Progenitor cell of endocrine pancreas (in vitro differentiated cells): ENCODE measurements at places on chromosomes 7 and 10. TPM values are rescaled to one million over a fixed set of nuclear protein-coding genes. Genes with fewer than 3 reads are reported as not detected.

DNA sequence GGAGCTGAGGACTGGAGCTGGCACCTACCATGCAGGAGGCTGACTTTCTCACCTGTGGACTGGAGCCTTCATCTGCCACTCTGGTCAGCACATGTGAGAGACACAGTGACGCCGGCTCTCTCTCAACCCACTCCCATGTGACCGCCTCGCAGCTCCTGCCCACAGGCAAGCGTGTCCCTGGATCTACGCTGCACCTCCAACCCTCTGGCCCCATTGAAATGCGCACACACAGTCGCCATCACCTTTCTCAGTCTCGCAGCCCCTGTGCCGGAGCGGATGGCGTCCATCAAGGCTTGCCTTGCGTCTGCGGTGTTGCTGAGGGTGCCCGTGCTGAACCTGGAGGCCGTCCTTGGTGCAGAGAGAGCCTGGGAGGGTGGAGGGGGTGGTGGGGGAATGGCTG lies 242.2 kb upstream of the GRB10 start:
- H3K4me1 ChIP-seq: no peaks in the 10 kb centered on the region
- no peak overlapping the region for H3K4me3 ChIP-seq
- H3K27me3 ChIP-seq: no peaks in the 10 kb centered on the region
- peak; percentile 4 for DNase-seq

GRCh38 chr7:49151146-49151545 lies 226.8 kb downstream of the CDC14C start:
- H3K27me3 ChIP-seq: no peaks in the 10 kb centered on the region
- no peak for DNase-seq
- H3K27ac ChIP-seq: no peak overlapping the region
- H3K4me1 ChIP-seq: no peaks in the 10 kb centered on the region
- no peaks in the 10 kb centered on the region for H3K36me3 ChIP-seq

DNA sequence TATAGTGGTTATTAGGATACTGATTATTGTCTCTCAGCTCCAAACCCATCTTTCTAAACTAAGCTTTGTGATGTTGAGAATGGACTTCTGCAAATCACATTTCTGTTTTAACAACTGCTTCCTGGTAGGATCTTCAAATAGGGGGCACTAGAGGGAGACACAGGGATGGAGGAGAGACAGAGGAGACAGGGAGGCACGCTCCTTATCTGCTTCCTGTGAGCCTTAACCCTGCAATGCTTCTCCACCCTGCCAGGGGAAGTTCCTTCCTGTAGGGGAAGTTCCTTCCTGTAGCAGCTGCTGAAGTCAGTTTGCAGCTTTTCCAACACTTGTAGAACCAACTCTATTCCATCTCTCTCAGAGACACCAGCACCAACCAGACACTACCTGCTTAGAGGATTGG lies 847.2 kb downstream of the CCSER2 start:
- no peak overlapping the region for H3K4me3 ChIP-seq
- DNase-seq: no peak
- H3K27me3 ChIP-seq: peaks cover 4% of the 10 kb centered on the region
- H3K27ac ChIP-seq: no peak overlapping the region
- H3K4me1 ChIP-seq: peaks cover 4% of the 10 kb centered on the region
- no peaks in the 10 kb centered on the region for H3K36me3 ChIP-seq

HECW1 gene
- total RNA-seq: 0.09 and 0.50 TPM in 2 replicates

DNA sequence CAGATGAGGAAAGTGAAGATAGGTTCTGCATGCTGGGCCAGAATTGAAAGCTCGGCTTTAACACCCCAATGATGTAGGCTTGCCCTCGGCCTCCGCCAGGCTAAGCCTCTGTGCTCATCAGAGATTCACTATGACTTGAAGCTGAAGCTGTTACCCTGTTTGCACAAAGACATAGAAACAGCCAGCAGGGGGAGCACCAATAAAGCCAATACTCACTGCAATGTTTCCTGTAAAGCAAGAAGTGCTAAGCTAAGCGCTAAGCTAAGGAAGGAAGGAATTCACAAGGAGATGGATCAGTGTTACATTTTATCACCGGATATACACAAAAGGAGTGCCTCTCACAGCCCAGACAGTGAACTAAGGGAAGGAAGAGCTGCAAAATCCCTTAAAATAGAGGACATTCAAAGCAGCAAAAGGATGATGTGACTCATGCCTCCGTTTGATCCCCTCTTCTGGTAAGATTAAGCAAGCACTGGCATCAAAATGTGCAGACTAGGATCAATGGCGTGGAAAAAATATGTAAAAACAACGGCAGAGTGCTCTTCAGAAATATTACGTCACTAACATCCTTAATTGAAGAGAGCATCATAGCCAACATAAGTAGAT lies 153.8 kb downstream of the COBL start:
- H3K4me3 ChIP-seq: no peak overlapping the region
- H3K36me3 ChIP-seq: no peaks in the 10 kb centered on the region
- no peaks in the 10 kb centered on the region for H3K27me3 ChIP-seq
- peak; percentile 77 for DNase-seq

GRCh38 chr7:132279718-132280117 lies 296.6 kb downstream of the PLXNA4 start:
- H3K4me1 ChIP-seq: no peaks in the 10 kb centered on the region
- no peak overlapping the region for H3K27ac ChIP-seq
- DNase-seq: no peak
- H3K4me3 ChIP-seq: no peak overlapping the region
- H3K36me3 ChIP-seq: no peaks in the 10 kb centered on the region
- no peaks in the 10 kb centered on the region for H3K27me3 ChIP-seq

DNA sequence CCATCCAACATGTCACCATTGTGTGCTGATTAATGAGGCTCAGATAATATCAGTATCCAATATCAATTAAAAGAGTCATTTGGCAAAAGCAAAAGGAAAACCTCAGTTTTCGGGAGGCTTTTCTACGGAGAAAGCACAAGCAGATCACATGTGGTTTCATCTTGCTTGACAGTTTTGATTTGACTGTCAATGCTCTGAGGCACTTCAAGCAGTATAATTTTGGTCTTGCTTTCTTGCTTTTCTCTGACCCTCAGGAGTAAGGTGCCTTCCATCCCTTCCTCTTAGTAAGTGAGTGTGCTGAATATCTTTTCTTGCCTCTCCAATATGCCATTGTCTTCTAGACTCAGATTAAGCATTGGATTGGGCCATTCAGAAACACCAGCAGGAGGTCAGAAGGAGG lies 115.5 kb upstream of the CALCR start:
- H3K4me1 ChIP-seq: no peaks in the 10 kb centered on the region
- no peak overlapping the region for H3K4me3 ChIP-seq
- H3K36me3 ChIP-seq: no peaks in the 10 kb centered on the region
- no peaks in the 10 kb centered on the region for H3K27me3 ChIP-seq

SPDYE16 gene
- 0.31 and 0.47 TPM in 2 replicates for total RNA-seq

DNA sequence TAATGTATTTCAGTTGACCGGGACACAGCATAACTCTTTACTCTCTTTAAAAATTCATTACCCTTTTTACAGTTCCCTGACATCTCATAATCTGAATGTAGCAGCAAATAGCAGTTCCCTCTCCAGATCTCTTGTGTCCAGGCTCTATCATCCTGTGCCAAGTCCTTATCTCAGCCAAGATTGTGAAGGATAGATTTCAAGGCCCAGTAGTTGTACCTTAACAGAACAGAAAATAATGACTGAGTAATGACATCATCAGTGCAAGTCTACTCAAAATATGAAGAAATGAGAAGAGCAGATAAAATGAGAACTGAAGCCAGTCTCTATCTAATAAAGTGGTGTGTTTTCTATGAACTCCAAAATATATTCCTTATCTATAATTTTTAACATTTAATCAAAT lies 92.6 kb downstream of the TFEC start:
- H3K36me3 ChIP-seq: no peaks in the 10 kb centered on the region
- H3K27ac ChIP-seq: no peak overlapping the region
- DNase-seq: no peak
- H3K27me3 ChIP-seq: no peaks in the 10 kb centered on the region

- H3K36me3 ChIP-seq: no peaks in the 10 kb centered on the region
- peaks cover 6% of the 10 kb centered on the region for H3K4me1 ChIP-seq
- peak within 1 kb of the TSS; percentile 92 for H3K4me3 ChIP-seq
- peak within 1 kb of the TSS; percentile 93 for H3K27ac ChIP-seq
Observed at GRCh38 chr7:142854372-142855113, at the start of gene EPHB6. Gene EPHB6, plus strand, starts transcription at chr7:142855076. Its CDS starts 8,152 bp downstream, at chr7:142863228.

DNA sequence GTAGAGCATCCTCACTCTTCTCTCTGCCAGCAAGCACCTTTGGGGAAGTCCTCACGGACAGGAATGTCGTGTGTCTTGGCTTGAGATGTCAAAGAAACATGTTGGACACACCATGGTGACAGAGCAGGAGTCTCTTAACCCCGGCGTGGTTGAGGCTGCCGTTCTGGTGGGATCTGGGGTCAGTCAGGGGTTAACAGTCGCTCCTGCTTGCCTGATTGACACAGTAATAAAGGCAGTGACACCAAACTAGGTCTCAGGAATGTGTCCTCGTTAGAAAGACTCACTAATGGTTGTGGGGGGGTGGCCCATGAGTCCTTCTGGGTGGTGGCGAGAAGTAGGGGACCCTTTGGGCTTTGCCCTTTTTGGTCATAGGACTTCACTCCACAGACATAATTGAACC lies 69.0 kb downstream of the TCF7L2 start:
- DNase-seq: no peak
- peaks cover 60% of the 10 kb centered on the region for H3K4me1 ChIP-seq
- H3K27me3 ChIP-seq: no peaks in the 10 kb centered on the region
- peak overlapping the region; percentile 14 for H3K4me3 ChIP-seq

NPSR1 gene
- total RNA-seq: not detected in 2 replicates

GRCh38 chr10:122232769-122233168 lies 38.3 kb upstream of the BTBD16 start:
- no peaks in the 10 kb centered on the region for H3K27me3 ChIP-seq
- H3K4me1 ChIP-seq: peaks cover 19% of the 10 kb centered on the region
- H3K4me3 ChIP-seq: no peak overlapping the region

CALHM1 gene
- total RNA-seq: not detected in 2 replicates

- DNase-seq: no peak
- peak overlapping the region; percentile 39 for H3K27ac ChIP-seq
- H3K4me3 ChIP-seq: no peak overlapping the region
- H3K4me1 ChIP-seq: no peaks in the 10 kb centered on the region
- H3K27me3 ChIP-seq: no peaks in the 10 kb centered on the region
Observed at GRCh38 chr10:97116462-97117162, 69.1 kb downstream of the SLIT1 start.

DNA sequence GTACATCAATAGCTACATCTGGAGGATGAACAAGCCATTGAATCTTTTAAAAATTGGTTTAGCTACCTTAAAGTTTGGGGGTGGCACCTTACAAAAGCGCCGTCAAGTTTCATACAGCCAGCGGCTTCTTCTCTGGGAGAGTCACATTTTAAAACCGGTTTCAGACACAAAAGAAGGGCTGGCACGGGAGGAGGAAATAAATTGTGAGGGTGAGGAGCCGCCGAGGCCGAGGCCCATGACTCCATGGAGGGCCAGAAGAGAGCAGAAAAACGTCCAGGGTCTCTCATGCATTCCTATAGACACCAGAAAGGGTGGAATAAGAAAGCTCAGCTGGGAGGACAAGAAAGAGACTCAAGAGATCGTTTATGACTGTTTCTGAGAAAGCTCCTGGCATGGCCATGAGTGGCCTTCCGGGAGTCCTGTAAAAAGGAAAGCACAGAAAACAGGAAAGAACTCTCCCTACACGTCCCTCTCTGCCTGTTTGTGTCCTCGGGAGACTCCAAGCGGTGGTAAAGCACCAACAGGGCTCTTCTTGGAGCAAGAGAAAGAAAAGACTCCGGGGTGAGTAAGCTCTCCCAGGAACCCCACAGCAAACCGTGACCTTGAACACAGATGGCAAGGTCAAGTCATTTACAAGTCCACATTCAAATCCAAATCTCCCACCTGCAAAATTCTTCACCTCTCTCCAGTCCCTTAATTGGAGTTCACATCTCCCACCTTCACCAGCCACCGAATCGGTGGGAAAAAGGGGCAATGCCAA lies 1.8 kb downstream of the FRAT2 start:
- peak overlapping the region; percentile 96 for H3K27ac ChIP-seq
- H3K27me3 ChIP-seq: no peaks in the 10 kb centered on the region
- DNase-seq: no peak
- peaks cover 62% of the 10 kb centered on the region for H3K4me1 ChIP-seq
- peaks cover 6% of the 10 kb centered on the region for H3K36me3 ChIP-seq
- peak overlapping the region; percentile 86 for H3K4me3 ChIP-seq

GRCh38 chr7:137169282-137169698 lies 174.2 kb downstream of the PTN start:
- no peak overlapping the region for H3K27ac ChIP-seq
- no peaks in the 10 kb centered on the region for H3K27me3 ChIP-seq
- peak; percentile 34 for DNase-seq
- no peaks in the 10 kb centered on the region for H3K4me1 ChIP-seq

DNA sequence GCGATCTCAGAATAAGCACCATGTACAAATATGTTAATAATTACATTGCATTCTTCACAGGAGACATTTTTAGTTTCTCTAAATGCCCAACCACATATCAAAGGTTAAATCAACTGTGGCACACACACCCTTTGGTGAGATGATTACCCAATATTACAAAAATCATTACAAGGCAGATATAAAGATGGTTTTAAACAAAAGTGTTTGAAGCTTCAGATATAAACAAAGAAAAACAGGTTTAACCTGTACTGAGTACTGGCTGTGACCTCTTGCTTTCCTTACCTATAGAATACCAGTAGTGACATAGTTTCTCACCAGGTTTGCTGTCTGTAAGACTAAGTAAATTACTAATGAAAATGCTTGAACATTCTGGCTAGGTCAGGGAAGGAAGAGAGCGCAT lies 360.0 kb upstream of the IGFBP3 start:
- DNase-seq: no peak
- H3K4me3 ChIP-seq: peak overlapping the region; percentile 17
- no peaks in the 10 kb centered on the region for H3K36me3 ChIP-seq
